Right renal cortex interstitium (tissue), 3 donors: ENCODE measurements at places on chromosomes 1 and 21.

DNA sequence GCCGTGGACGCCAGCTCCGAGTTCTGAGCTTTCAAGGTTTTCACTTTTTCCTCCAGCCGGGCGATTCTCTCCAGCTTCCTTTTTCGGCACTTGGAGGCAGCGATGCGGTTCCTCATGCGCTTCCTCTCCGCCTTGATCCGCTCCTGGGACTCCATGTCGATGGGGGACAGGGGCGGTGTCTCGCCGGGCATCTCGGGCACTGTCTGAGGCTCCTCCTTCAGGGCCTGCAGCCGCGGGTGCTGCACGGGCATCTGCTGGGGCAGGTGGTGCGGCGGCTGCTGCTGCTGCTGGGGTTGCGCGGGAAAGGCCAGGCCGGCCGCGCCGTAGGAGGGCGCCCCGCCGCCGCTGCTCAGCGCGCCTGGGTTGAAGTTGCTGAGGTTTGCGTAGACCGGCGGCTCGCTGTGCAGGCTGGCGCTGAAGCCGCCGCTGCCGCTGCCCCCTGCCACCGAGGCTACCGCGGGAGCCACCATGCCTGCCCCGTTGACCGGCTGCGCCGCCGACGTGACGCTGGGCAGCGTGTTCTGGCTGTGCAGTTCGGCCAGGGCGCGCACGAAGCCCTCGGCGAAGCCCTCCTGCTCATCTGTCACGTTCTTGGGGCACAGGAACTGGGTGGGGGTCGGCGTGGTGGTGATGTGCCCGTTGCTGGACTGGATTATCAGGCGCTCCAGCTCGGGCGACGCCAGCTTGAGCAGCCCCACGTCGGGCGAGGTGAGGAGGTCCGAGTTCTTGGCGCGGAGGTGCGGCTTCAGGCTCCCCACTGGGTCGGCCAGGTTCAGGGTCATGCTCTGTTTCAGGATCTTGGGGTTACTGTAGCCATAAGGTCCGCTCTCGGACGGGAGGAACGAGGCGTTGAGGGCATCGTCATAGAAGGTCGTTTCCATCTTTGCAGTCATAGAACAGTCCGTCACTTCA is 1.4 kb downstream of the JUN start:
- no peak for DNase-seq

GRCh38 chr1:43253173-43253572 is 16.6 kb upstream of the TMEM125 start:
- DNase-seq, result no peak

GRCh38 chr1:216168546-216168945 is 254.7 kb downstream of the USH2A start:
- DNase-seq, result no peak

DNA sequence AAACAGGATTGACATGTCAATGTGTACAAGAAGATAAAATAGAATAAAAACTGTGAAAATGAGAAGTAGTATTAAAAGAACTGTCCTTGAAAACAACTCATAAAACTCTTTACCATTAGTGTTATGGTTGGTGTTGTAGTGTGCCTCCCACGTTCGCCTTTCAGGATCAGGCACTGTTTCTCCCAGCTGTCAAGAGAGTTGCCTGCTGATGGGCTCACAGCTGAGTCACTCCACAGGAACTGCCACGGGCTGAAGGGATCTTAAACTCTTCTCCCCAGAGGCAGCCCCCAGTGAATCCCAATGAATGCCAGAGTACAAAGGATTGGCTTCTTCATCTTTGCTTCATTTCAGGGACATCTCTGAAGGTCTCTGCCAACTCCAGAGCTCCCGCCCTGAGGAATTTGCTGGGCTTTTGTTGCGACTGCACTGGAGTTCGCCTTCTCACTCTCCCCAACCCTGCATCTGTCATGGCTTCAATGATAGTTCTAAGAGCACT is 119.6 kb downstream of the ADGRL2 start:
- DNase-seq, result no peak

DNA sequence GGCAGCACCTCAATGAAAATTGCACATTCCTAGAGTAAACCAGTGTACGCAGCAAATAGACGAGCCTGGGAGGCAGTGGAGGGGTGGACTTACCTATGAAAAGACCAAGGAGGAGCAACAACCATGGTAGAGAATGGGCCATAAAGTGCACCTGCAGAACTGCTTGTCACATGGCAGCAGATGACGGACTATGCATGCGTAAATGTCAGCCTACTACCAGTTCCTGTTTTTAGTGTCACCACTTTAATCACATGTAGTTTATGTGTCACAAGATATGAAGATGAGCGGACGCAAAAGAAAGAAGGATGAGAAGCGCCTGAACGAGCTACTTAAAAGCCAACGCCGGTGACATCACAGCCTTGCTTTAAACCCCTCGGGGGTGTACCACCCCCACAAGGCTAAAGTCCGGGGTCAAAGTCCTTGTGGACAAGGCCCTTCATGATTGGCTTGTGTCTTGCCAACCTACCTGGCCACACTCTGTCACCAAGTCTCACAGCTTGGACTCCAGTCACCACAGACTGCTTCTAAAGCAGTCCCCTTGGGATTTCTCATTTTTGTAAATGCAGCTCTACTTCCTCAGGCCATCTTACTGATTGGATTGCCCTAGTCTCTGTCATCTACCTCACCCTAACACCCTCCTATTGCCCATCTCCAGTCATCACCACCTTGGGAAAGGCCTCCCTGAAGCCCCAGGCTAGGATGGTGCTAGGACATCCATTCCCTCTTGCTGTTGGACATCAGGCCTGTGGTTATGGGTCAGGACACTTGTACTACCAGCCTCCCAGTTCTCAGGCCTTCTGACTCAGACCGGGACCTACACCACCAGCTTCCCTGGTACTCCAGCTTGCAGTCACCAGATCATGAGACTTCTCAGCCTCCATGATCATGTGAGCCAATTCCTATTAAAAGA is 6.0 kb upstream of the LY9 start:
- no peak for DNase-seq

GRCh38 chr1:184296466-184297243 is 90.2 kb upstream of the C1orf21 start:
- peak; percentile 36 for DNase-seq

- no peak for DNase-seq
Measured at GRCh38 chr21:46226920-46227599, 1.5 kb downstream of the LSS start.

- no peak for DNase-seq
Measured at GRCh38 chr1:119966020-119966419, 69.7 kb upstream of the ADAM30 start.

DNA sequence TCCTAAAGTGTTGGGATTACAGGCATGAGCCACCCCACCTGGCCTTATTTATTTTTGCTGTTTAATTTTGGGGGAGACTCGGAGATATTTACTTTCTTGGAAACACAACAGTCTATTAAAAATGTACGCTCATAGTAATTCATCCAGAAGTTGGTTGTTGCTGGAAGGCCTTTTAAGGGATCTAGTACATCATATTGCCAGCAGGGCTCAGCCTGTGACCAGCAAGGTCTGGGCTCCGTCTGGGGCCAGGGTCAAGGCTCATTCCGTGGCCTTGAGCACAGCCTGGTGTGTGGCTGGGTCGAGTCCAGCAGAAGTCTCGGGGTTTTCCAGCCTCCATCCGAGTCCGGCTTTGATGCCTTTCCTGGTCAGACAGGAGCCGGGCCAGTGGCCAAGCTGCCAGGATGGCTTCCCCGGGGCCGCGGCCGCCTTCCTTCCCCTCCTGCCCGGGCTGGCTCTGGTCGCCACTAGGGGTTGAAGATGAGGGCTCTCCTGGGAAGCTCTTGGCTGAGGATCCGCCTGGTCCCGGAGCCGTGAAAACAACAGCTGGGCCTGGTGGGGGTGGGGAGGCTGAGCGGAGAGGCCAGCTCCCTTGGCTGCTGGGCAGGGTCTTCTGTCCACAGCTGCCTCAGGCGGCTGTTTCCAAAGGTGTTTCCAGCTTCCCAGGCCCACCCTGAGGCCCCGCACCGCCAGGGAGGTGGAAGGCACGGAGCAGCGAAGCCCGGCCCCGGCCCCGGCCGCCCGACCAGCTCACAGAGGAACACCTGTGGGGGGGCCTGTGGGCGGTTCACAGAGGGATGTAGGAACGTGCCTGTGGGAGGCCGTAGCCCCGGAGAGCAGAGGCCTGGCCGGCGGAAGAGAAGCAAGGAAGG is 5.1 kb upstream of the VWA1 start:
- no peak for DNase-seq

DNA sequence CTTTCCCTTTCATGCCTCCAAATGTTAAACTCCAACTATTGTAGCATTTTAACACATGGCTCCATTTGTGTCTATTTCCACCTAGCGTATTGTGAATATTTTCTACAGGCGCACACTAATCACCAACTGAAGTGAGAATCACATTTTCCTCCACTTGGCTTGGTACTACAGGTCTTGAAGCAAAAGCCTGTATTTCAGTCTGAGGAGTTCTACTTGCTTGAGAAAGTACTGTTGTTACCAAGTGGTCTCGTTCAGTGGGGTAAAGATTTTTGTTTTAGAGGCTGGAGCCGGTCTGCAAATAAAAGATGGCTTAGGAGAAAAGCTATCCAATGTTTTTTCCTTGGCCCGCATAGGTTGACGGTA is 550 bp upstream of the PTBP2 start:
- DNase-seq, result peak; percentile 31

- DNase-seq, result no peak
Measured at GRCh38 chr21:38834725-38835124, 29.0 kb downstream of the ETS2 start.

- no peak for DNase-seq
Measured at GRCh38 chr1:203036135-203036534, 9.8 kb downstream of the PPFIA4 start.
